ENCODE measurements at places on chromosomes 7 and 10. TPM values are rescaled to one million over a fixed set of nuclear protein-coding genes. Genes with fewer than 3 reads are reported as not detected.

ADCYAP1R1 gene
- total RNA-seq, result 7.4 TPM

DNA sequence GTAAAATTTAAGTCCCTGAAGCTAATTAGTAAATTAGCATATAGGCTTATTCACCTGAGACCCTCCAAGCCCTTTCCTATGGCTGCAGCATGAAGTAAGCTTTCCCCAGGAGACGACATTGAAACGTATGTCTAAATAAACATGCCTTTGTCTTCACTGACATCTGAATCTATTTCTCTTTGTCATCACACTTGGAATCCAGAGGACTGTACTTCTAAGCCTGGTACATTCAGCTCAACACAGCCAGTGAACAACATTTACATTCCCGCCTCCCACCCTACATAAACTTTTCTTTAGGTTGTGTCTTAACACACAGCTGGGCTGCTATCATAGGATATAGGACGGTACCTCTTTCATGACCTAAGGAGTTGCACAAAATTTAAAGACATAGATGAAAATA, 414.4 kb downstream of the SFMBT2 start:
- no peak for DNase-seq

DNA sequence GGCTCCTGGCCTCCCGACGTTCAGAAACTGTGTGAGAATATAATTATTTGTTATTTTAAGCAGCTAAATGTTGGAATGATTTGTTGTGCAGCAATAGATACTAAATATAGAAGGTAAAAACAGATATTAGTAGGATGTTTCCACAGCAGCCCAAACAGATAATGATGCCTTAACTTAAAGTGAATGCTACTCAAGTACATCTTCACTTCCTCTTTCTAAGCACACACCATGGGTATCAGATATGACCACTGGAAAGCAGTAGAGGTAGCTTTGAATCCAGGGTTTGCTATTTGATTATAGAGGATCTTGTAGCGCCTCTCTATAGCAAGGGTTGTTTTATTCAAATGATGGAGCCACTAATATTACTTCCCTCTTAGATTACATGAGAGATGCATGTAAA, 38.2 kb upstream of the BET1 start:
- DNase-seq, result no peak

- no peak for DNase-seq
These were observed 33.9 kb downstream of the EBLN1 start for GRCh38 chr10:22183771-22184461.
